ENCODE measurements at places on chromosomes 11 and 22.

DNA sequence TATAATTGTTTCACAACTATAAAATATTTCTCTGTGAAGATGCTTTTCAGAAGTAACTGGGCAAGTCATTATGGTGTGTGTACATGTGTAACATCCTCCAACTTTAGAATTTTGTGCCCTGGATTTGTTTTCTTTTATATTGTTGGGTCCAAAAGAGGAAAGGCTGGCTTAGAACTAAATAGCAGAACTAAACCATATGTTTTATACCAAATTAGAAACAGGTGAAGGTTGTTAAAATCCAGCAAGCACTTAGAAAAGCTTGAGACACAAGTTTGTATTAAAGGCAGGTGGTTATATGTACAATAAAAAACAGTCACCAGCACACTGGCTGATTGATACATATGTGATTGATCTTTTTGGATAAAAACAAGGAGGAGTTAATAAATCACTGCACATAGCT is 158.5 kb downstream of the WNT11 start:
- peak; percentile 57 for DNase-seq

GRCh38 chr11:56916587-56916986 is 72.1 kb upstream of the OR5AK2 start:
- DNase-seq = no peak

DNA sequence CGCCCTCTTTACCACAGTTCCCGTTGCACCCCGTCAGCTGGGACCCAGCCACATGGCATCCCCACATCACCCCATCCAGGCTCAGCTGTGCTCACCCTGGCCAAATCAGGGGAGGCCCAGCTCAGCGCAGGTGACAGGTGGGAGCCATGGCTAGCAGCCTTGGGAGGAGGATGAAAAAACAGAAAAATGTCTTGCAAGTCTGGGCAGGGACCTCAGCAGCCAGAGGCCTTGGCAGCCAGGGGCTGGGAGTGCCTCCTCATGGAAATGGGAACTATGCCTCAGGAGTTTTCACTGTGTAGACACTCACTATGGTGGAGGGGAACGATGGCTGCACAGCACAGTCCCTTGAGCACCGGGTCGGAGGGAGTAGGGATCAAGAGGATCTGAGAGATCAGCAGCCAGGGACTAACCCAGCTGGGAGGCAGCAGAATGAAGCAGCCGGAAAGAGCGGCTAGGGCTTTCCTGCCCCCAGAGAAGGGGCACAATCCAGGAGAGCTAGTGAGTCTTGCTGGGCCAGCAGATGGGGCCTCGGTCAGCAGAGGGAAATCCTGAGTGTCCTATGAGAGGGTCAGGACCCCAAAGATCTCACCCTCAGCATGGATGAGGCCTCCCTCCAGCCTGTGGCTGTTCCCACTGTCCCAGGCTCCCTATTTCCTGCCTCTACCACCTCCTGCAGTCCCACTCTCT is 6.2 kb upstream of the FTH1 start:
- peak; percentile 29 for DNase-seq

DNA sequence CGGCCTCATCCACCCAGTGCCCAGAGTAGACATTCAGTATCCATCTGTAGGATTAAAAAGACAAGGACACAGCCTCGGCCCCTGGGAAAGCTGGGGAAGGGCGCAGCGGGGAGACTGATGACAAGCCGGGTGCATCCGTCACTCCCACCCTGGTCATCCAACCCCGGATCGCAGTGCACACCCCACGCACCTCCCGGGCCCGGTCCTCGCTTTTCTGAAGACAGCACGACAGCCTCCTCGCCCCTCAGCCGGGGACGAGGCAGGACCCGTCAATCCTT is 1.1 kb downstream of the FCHSD2 start:
- no peak for DNase-seq

- peak; percentile 55 for DNase-seq
Observed at GRCh38 chr11:63573881-63574855, 11.0 kb upstream of the PLAAT2 start.

- DNase-seq = no peak
Observed at GRCh38 chr11:76124905-76125770, 81.2 kb downstream of the WNT11 start.

- DNase-seq = no peak
Observed at GRCh38 chr11:88348870-88349269, 11.3 kb upstream of the CTSC start.

- DNase-seq = no peak
Observed at GRCh38 chr11:1387961-1388762, 1.6 kb upstream of the BRSK2 start.

DNA sequence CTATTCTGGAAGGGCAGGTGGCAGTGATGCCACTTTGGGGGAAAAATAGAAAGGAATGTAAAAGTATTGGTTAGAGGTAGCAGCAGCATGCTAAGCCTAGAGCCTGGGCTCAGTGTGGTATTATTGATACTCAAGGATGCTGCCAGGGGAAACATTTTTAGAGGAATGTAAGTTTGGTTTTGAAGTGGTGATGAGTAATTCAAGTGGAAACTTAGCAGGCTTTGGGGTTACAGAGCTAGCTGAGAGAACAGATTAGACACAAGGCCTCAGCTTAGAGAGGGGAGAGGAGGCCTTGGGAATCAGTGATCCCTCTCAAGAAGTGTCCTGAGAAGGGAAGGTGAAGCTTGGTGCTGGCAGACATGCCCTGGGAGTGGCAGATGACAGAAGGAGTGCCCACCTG is 32.9 kb upstream of the DDI1 start:
- DNase-seq = peak; percentile 78

GRCh38 chr11:44308923-44309477 is 939 bp downstream of the ALX4 start:
- peak; percentile 25 for DNase-seq

DNA sequence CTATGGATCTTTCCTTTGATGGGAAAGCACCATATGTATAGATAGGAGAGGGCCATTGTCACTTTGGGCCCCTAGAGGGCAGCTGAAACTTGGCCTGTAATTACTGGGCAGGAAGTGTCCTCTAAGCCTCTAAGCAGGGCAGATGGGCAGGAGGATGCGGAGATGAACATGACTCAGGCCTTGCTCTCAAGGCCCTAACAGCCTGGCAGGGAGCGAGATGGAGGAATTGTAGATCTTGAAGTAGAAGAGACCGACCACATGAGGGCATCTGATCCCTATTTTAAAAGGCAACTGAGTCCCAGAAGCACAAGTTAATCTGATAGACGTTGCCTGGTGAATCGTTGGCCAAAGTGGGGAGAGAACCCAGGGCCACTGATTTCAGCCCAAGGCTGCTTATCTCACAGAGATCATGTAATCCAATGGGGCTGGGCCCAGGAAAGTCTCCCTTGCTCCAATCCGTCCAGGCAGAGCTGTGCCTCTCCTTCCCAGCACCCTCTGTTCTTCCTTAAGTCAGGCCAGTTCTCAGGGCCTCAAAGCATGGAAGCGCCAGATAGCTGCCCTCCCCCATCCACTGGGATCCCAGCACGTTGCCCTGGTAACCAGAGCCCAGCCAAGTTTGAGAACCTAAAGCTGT is 2.5 kb upstream of the SEPTIN3 start:
- peak; percentile 93 for DNase-seq

DNA sequence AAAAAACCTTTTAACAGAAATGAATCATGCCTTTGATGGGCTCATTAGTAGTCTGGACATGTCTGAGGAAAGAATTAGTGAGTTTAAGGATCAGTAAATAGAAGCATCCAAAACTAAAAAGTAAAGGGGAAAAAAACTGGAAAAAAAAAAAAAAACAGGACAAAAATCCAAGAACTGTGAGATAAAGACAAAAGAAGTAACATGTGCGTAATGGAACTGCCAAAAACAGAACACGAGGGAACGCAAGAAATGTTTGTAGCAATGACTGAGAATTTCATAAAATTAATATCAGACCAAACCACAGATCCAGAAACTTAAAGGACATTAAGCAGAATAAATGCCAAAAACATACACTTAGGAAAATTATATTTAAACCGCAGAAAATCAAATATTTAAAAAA is 77.4 kb downstream of the MS4A13 start:
- DNase-seq = no peak

GRCh38 chr11:75659836-75660235 is 9.0 kb downstream of the MAP6 start:
- DNase-seq = peak; percentile 16

DNA sequence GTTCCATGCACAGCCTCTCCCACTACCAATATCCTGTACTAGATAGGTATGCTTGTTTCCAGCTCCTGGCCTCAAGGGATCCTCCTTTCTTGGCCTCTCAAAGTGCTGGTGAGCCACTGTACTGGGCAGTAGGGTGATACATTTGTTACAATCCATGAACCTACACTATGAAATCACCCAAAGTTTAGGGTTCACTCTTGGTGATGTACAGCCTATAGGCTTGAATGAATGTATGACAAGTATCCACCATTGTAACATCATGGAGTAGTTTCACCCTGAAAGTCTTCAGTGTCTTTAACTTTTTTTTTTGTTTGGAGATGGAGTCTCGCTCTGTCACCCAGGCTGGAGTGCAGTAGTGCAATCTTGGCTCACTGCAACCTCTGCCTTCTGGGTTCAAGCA is 31.8 kb downstream of the TRIOBP start:
- no peak for DNase-seq

- DNase-seq = no peak
Observed at GRCh38 chr11:77450227-77450626, 23.7 kb downstream of the PAK1 start.

GRCh38 chr11:5225480-5225871 is 1.4 kb downstream of the HBB start:
- DNase-seq = no peak

DNA sequence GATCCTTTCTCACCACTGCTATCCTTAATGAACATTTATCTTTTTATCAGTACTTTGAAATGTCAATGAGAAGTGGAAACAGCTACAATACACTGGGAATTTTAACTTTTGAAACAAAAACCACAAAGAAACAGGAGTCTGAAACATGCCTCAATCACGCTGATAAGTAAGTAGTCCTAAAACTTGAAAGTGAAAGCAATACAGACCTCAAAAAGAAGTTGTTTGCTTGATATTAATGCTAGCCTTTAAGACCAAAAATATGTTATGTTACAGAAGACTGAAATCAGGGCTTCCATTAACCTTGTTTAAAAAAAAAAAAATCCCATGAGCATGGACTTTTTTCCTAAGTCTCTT is 21.3 kb downstream of the PHF21A start:
- DNase-seq = peak; percentile 24

DNA sequence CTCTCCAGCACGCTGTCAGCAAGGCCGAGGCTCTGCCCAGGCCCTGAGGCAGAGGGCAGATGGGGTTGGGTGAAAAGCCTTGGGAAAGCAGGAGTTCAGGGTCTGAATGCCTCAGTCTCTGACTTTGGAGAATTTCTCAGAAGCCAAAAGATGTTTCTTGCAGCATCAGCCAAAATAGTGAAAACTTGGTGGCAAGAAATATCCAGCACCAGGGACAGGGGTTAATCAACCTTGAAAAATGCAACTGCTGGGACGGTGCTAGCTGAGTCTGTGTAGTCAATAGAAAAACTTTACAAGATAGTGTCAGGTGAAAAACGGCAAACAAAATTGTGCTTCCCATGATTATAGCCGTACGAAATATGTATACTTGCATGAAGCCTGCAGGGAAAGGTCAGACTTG is 1.4 kb upstream of the ABCC8 start:
- DNase-seq = no peak

GRCh38 chr11:24153337-24153736 is 343.5 kb upstream of the LUZP2 start:
- DNase-seq = no peak

- no peak for DNase-seq
Observed at GRCh38 chr22:31222736-31223135, 10.6 kb downstream of the LIMK2 start.

- DNase-seq = peak; percentile 41
Observed at GRCh38 chr22:46233231-46233630, 16.9 kb downstream of the CDPF1 start.

- DNase-seq = no peak
Observed at GRCh38 chr11:78078218-78079167, 1.2 kb downstream of the NDUFC2 start.

DNA sequence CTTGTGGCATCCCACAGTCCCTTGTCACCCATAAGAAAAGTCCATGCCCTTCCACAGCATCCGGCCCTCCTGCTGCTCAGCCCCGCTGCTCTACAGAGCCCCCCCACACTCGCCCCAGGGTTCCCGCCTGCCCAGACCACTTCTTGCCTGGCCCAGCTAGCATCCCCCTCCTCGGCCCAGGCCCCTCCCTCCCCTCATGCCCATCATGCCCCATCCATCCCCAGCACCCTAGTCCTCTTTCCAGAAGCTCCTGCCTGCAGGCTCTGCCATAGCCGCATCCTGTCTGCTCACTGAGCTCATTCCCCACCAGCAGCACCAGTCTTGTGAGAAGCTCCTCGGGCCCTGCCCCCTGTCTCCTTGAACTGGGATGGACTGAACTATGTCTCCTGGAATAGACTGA is 54.4 kb downstream of the LINC01488 start:
- no peak for DNase-seq

- no peak for DNase-seq
Observed at GRCh38 chr11:36089920-36090319, 146.1 kb downstream of the LDLRAD3 start.

- no peak for DNase-seq
Observed at GRCh38 chr11:111549869-111550203, 9.3 kb downstream of the LAYN start.

DNA sequence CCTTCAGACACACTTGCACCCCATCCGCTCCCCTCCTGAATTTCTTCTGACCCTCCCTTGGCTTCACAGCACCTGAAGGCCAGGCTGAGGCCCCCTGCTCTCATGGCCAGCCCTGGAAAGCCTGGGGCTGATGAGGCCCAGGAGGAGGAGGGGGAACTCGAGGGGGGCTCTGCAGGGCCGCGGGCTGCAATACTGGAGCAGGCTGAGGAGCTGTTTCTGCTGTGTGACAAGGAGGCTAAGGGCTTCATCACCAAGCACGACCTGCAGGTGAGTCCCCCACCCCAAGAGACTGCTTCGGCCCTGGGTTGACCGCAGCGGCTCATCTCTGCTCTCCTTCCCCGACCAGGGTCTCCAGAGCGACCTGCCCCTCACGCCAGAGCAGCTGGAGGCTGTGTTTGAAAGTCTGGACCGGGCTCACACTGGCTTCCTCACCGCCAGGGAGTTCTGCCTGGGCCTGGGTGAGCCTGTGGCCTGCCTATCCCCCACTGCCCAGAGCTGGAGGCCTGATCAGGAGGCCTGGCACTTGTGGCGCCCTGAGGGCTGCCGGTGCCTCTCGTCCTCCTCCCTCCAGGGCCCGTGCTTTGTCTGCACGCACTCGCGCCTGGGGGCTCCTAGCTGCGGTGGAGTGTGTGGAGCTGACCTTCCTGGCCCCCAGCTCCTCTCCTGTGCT is 922 bp downstream of the CRACR2B start:
- DNase-seq = no peak

DNA sequence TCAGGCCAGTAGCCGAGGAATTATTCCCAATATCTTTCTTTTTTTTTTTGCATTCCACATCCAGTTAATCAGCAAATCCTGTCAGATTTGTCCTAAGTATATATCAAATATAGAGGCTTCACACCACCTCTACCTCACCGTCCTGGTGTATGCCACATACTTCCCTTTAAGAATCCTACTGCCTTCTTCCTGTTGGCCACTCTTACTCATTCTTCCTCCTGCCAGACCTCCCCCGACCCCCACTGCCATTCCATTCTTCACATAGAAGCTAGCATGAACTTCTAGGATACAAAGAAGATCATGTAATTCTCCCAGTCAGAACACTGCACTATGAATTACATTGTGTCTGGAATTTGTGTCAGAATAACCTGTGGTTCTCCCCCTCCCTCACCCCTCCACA is 89.5 kb downstream of the TRIM44 start:
- DNase-seq = peak; percentile 17

- DNase-seq = no peak
Observed at GRCh38 chr11:102664001-102664752, 39.0 kb upstream of the MMP20 start.

GRCh38 chr11:83187465-83187864 is 6.0 kb upstream of the ANKRD42 start:
- no peak for DNase-seq
